ENCODE measurements at places on chromosomes 13 and 19.

DNA sequence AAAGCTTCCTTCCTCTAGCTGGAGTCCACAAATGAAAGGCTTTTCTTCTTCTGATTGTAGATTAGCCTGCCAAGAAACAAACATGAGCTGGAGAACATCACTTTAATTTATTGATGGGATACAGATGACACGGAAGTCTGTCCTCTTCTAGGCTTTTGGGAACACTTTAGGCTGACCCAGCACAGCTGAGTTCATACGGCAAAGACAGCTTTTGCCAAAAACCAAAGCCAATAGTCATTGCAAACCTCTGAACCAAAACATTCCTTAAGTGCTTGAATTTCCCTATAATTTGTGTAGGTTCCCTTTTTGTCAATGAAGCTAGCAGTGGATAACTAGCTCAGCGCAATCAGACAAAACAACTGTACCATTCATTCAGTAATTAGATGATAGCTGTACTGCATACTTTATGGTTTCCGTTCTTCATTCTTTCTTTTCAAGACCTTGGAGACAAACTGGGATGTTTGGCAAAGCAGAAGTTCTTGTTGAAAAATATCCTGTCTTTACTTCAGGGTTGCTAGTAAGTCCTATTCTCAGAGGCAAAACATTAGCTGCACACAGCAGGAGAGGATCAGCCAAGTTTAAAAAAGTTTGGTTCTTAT lies 95.7 kb upstream of the SPRY2 start:
- DNase-seq = no peak

- DNase-seq = no peak
Observed at GRCh38 chr19:15124572-15125231, 17.5 kb downstream of the SYDE1 start.

GRCh38 chr19:8261347-8261746 lies 46.8 kb downstream of the CD320 start:
- DNase-seq = no peak

DNA sequence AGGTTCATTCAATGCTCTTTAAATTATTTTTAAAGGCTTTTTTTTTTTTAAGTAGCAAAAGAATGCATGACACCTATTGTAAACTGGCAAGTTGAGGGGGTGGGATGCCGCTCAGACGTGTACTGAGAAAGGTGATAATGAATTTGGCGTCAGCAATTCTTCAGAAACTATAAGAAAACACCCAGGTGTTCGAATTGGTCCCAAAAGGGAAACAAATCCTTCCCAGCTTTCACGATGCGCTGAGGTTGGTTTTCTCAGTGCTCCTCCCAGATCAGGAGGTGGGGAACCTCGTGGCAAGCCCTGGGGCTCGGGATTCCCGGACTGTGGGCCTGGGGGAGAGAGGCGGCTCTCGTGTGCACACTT lies 543 bp upstream of the FAM124A start:
- no peak for DNase-seq

- no peak for DNase-seq
Observed at GRCh38 chr13:48571126-48571913, 38.4 kb upstream of the RCBTB2 start.

DNA sequence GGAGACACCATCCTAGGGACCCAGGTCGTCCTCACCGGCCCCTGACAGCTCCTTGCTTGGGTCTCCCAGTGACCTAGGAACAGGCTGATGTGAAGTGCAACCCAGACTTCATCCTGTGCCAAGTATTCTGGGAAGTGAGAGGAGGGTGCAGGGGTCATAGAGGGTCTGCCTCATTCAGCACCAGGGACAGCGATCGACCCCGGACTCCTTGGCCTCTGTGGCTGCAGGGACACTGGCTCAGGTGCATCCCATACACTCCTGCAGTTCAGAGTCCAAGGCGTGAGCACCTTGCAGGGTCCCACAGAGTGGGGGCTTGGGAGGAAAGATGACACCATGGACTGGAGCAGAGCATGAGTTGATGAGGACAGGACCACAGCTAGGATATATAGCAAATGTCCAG lies 10.0 kb upstream of the OR10H2 start:
- no peak for DNase-seq

- DNase-seq = no peak
Observed at GRCh38 chr13:79246578-79246949, 159.5 kb downstream of the RBM26 start.

GRCh38 chr19:46411925-46412649 lies 1.3 kb downstream of the CCDC8 start:
- DNase-seq = no peak

DNA sequence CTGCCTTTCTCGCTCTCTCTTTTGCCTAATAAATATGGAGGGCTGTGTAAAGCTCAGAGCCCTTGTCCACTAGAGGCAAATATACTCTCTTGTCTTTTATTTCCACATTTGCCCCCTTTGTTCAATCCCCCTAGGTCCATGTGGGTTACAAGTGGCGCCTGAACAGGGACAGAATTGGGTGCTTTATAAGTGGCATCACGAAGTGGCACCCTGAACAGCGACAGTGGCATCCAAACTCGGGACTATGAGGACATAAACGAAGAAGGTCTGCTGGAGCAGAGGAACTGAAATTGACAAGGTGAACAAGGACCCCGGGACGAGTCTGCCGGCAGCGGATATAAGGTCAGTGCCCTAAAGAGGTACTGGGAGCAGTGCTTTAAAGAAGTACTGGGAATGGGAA lies 4.3 kb upstream of the ZNF610 start:
- no peak for DNase-seq

DNA sequence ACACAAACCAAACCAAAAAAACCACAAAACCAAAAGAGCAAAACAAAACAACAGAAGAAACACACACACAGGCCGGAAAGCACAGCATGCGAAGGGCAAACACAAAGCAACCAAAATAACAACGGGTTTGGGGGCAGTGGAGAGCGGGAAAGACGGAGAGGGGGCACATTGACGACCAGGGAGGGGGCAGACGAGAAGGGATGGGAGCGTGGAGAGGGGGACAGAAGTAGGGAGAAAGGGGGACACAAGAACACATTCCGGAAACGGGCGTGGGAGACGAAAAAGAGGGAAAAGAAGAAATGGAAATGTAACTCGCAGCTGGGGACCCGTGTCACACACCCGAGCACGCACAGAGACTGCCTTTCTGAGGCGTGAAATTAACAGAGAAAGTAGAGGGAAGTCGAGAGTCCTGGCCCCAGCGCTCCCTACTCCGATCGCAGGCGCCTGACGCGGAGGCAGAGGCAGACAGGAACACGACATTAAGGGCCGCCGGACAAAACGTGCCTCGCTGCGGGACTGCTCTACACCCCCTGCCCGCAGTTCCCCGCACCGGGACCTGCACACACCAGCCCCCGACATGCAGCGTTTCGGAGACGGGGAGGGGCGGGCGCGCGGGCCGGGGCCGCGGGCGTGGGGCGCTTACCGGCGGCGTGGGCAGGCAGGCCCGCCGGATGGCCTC lies 652 bp downstream of the POU4F1 start:
- no peak for DNase-seq

DNA sequence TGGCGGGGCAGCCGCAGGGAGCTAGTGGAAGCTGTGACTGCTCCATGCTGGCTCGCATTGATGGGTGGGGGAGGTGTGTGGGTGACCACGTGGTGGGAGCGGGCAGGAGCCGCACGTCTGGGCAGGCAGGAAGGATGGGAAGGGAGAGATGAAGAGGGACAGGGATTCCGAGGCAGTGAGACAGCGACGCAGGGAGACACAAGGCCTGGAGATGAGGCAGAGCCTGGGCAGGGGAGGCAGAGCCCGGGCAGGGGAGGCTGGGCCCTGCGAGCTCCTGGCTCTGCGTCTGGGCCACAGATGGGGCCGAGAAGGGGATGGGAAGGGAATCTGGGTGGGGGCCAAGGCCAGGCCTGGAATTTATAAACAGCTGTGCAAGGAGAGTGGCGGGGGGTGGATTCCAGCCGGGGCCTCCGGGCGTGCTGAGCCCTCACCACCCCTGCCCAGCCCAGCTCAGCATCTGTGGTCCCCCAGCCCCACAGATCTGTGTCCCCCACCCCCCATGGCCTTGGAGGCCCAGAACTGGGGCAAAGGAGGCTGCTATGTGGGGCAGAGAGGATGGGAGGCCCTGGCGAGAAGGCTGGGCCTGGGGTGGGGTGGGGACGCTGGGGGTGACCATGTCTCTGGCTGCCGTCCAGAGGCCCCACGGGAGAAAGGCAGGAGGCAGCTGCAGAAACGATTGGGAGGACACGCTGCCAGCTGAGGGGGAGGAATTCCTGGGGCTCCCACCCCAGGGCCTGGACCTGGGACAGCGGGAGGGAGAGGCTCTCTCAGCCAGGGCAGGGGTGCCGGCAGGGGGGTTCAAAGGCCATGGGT lies 6.0 kb downstream of the EHD2 start:
- no peak for DNase-seq

DNA sequence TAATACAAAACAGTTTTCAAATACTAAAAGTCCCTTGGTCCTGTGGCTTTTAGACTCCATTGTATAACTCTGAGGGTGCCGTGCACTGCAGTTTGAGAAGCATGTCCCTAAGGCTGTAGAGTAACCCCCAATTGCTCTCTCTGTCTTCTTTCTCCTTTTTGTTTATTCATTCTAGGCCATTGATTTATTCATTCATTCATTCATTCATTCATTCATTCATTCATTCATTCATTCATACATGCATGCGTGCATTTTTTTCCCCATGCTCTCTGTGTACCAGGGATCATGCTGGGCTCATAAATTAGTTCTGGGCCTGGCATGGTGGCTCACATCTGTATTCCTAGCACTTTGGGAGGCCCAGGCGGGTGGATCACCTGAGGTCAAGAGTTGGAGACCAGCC lies 19.3 kb downstream of the PRR22 start:
- no peak for DNase-seq

GRCh38 chr13:20161275-20161950 lies 561 bp upstream of the GJA3 start:
- no peak for DNase-seq

Data from stimulated activated CD4-positive, alpha-beta T cell treated with anti-CD3 and anti-CD28 coated beads, TNF-alpha, amount 100 ng/mL, for 48 hours (primary cell).